ENCODE measurements at places on chromosomes 1 and 21.
A peak's percentile ranks its signal among the peaks of the same experiment; 100 is the strongest.

- DNase-seq = no peak
These were observed 6.6 kb upstream of the STUM start for GRCh38 chr1:226541631-226542622.

GRCh38 chr1:42837709-42838108, 8.7 kb upstream of the ZNF691 start:
- DNase-seq = no peak

GRCh38 chr1:232635778-232636356, 5.9 kb upstream of the SIPA1L2 start:
- peak; percentile 53 for DNase-seq

DNA sequence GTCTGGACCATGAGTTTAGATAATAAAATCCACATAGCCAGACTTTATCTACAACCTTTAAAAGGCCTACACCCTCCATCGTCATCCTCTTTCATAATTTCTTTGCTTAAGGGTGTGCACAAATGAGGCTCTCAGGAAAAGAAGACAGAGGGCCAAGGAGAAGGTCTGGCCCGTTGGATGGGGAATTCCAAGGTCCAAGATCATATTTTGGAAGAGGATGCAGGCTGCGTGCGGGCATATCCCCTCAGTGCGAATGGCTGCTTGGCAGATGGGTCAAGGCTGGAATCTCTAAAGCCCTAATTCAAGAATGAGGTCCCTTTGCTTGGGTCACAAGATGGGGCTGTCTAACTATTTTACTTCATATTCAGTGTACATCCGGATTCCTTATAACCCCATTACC, 782.2 kb upstream of the NCAM2 start:
- DNase-seq = no peak

- peak; percentile 1 for DNase-seq
These were observed 15.9 kb upstream of the SRSF4 start for GRCh38 chr1:29197590-29197924.

- DNase-seq = no peak
These were observed 76.8 kb upstream of the AKT3 start for GRCh38 chr1:243926803-243927245.

DNA sequence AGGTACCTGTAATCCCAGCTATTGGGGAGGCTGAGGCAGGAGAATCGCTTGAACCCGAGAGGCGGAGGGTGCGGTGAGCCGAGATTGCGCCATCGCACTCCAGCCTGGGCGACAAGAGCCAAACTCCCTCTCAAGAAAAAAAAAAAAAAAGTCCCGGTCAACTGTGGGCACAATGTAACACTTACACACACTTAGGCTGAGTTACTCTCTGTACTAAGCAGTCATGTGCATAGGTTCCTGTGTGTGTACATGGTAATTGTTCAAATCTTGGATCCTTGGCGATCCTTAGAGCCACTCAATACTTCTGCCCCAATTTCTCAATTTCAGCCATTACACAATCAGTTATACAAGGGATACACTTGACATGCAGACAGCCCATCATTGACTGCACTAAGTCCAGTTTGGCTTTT, 11.6 kb downstream of the SDCCAG8 start:
- DNase-seq = no peak

- no peak for DNase-seq
These were observed 505.5 kb downstream of the LMO4 start for GRCh38 chr1:87834151-87834550.

GRCh38 chr1:98304888-98305287, 356.6 kb upstream of the SNX7 start:
- no peak for DNase-seq

- DNase-seq = no peak
These were observed 17.6 kb downstream of the SLC2A1 start for GRCh38 chr1:42940851-42941639.

- peak; percentile 72 for DNase-seq
These were observed 91.8 kb downstream of the CHD1L start for GRCh38 chr1:147334292-147334691.

DNA sequence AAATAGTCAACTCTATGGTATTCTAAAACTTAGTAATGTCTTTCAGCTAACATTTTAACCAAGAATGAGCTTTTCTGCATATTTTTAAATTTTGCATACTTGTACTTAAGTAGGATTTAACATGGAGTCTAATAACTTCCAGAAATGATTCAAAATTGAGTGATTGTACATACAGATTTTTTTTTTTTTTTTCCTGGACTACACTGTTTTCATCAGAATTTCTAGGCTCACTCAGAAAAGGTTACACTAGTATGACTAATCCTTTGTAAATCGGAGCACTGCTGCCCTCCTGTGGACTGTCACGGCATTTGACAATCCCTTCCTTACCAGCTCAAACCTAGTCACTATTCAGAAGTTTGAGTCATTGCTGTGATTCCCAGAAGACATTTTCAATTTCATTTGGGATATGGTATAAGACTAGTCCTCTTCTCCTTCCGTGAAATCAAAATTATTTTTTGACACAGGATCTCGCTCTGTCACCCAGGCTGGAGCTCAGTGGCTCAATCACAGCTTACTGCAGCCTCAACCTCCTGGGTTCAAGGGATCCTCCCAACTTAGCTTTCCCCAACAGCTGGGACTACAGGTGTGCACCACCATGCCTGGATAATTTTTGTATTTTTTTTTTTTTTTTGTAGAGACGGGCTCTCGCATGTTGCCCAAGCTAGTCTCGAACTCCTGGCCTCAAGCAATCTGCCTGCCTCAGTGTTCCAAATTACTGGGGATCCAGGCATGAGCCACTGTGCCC, 45.5 kb downstream of the CD46 start:
- peak; percentile 16 for DNase-seq

DNA sequence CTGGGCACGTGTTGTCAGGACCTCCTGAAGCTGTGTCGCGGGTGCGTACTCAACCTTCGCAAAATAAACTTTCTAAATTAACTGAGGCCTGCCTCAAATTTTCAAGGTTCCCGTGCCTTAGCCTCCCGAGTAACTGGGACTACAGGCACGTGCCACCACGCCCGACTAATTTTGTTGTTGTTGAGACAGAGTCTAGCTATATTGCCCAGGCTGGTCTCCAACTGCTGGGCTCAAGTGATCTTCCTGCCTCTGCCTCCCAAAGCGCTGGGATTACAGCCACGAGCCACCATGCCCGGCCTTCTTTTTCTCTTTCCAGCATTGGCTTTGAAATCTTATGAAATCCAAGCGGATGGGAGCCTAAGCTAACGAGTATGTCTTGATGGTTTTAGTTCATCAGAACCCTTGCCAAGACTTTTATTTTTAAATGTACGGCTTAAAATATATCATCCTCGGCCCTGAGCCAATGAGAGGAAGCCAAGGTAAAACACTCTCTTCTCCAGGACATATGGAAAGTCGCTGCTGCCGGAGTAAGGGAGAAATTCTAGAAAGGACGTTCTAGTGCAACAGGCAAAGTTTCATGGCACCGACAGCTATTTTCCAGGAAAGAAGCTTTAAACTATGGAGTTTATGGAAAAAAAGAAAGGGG, 12.7 kb upstream of the ERVH48-1 start:
- DNase-seq = no peak

DNA sequence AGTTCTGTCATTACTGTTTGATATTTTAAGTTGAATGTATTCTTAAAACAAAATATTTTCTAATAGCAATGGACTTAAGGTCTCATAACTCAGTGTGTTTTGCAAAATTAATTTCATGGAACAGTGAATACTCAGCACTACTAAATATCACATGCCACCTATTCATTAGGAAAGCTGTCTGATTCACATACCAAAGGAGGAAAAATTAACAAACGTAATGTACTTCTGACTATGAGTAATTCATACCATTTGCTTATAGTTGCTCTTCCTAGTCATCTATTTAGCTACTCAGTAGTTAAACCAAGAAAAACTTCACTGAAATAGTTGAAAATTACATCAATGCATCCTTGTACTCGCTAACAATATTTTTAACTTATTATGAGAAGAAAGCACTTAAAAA, 35.2 kb downstream of the TP53BP2 start:
- no peak for DNase-seq

DNA sequence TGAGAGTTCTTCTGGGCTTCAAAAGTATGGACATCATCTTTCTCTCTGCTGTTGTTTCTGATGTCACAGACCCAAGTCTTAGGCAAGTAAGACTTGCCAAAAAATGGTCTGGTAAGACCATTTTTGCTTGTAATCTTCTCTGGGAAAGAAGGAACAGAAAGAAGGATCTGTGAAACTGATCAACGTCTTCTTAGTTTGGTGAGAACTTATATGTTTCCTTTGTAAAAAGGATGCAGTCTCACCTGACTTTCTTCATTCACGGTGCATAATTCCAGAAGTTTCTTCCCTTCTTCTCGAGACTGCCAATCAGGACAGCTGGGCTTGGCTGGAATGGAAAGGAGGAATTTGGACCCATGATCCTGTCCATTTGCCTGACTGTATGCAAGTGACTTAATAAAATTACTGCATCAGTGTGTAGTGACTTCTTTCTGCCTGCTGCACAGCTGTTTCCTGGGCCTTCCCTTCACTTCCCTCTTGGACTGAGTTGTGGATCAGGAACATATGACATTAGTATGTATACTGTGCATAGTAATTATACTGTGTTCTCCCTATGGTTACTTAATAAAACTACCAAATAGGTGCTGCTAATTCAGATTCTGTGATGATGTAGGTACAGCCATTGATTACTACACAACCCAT, 7.6 kb upstream of the DENND1B start:
- no peak for DNase-seq
